8988T (cell line): ENCODE measurements at places on chromosomes 6 and 20.

DNA sequence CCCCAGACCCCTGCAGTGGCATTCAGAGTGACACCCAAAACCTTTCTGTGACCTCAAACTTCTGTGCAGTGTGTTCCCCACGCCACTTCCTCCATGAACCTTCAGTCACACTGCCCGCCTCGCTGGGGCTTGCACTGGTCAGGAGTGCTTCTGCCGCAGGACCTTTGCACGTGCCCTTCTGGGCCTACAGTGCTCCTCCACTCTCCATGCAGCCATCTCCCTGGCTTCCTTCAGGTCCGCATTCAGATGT lies 27.1 kb downstream of the SYNJ2 start:
- DNase-seq, result no peak

- no peak for DNase-seq
Measured at GRCh38 chr20:57609086-57609841, 11.0 kb downstream of the ZBP1 start.

DNA sequence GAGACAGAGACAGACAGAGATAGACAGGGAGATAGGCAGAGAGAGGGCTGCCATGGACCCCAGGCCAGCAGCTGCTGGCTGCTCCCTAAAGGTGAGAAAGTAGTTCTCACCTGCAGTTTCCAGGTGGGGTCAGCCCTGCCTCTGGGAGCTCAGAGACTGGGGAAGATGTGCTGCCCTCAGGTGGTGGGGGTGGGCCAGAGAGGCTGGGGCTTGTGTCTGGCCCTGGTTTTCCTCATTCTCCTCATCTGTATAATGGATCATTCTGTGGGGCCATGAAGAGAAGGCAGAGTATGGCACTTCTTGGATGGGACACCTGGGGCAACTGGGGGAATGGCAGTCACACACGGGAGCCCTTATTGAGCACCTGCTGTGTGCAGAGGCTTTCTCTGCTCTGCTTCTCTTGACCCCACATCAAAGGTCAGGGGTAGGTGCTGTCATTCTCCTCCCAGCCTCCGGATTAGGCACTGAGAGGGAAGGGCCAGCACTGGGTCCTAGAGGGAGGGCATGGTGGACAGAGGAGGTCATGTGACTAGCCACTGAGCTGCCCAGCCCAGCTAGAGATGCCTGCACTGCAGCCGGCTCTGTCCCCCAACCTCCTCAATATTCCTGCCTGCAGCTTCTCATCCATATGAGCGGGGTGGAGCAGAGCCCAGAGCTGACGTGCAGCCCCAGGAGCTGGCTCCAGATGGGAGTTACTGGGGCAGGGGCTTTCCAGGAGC lies 4.1 kb downstream of the ANGPT4 start:
- DNase-seq, result no peak

DNA sequence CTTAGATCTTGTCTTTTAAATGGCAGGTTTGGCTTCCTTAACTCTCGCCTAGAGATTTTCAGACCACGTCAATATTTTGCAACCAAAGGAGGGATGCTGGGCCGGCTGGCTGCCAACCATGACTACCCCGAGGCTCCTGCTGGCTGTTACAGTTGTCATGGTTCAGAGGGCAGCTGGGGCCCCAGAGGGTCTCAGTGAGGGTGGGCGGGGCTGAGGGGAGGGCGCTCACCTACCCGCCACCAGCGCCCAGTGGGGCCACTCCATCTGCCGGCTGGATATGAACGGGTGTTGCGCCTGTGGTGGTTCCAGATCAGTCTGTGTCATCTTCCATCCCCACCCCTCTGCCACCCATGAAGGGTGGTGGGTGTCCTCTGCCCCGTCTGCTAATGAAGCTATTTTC lies 12.3 kb downstream of the GPR31 start:
- DNase-seq, result no peak

- no peak for DNase-seq
Measured at GRCh38 chr20:51026269-51026668, 3.4 kb upstream of the KCNG1 start.

DNA sequence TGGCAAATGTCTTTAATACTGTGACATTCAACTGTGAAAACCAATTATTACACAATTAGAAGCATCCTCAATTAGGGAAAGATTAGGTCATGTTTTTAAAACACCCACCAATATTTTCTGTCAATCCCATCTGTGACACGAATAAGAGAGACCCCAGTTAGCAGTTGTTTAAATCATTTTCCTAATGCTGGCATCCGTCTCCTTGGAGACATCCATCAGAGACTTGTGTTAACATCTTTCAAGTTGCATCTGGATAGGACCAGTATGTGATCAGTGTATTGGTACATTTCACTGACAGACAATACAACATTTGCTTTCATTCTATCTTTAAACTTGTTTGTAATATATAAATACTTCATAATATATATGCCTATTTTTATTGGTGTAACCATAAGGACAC lies 420.7 kb upstream of the RNF217 start:
- no peak for DNase-seq

DNA sequence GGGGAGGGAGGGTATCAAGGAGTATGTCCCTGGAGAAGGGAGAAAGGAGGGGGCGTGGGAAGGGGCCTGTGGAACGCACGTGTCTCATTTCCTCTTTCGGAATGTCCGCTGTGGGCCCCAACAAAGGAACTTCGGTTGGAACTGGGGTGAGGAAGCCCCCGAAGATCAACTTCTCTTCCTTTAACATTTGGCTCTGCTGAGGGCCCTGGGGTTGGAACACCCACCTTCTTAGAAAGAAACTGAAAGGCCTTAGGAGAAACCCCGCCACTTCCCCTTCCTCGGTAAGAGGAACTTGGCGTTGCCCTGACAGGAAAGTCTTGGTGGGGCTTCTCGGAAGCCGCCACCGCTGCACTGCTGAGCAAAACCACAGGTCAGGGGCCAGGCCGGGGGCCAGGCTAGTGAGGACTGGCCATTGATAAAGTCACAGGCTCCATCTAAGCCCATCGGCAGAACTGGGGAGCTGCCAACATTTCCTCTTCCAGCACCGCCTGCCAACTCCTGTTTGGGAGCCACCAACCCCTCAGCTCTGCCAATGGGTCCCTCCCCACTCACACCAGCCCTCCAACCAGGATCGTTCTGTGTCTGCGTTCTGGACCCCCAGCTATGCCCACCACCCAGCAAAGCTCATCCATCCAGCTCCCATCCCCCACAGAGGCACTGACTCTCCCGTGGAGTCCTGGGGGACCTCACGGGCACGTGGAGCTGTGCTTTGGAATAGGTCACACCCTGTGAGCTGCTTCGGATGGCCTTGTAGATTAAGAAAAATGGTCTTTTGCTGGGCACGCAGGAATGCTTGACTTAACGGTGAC lies 44.8 kb downstream of the FGD2 start:
- DNase-seq, result no peak

DNA sequence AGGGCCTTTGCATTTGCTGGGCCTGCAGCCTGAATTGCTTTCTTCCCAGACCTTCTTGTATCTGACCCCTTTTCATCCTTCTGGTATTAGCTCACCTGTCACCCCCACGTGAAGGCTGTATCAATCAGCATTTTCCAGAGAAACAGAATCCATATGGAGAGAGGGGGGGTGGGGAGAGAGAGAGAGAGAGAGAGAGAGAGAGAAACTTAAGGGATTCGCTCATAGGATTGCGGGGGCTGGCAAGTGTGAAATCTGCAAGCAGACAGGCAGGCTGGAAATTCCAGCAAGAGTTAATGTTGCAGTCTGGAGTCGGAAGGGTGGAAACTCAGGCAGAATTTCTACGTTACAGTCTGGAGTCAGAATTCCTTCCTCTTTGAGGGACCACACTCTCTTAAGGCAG lies 410.7 kb upstream of the SULF2 start:
- no peak for DNase-seq

DNA sequence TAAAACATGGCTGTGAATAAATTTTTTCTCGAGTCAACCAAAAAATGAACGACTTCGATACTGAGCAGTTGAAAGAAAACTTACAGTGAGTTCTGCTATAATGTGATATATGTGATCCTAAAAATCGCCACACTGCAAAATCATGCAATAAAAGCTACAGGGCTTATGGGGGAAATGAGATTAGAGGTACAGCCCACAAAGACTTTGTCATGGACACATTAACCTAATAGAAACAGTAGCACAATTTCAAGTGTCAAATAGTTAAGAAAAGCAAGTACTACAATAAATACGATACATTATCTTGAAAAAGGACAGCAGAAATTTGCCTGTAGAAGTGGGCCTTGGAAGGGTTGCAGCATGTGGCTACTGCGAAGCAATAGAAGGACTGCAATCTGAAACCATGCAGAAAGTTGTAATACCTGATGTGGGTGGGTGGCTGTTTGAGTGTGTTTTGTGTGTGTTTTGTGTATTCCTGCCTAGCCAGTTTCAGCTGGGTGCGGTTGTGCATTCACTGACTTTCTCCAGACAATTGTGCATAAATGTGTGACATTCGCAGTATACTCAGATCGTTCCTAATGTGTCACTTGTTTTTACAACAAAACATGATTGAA lies 79.1 kb downstream of the RPP40 start:
- no peak for DNase-seq

GRCh38 chr20:19709635-19710335 lies 48.3 kb upstream of the RIN2 start:
- no peak for DNase-seq

- DNase-seq, result no peak
Measured at GRCh38 chr6:130676773-130677144, 150.4 kb upstream of the SMLR1 start.

DNA sequence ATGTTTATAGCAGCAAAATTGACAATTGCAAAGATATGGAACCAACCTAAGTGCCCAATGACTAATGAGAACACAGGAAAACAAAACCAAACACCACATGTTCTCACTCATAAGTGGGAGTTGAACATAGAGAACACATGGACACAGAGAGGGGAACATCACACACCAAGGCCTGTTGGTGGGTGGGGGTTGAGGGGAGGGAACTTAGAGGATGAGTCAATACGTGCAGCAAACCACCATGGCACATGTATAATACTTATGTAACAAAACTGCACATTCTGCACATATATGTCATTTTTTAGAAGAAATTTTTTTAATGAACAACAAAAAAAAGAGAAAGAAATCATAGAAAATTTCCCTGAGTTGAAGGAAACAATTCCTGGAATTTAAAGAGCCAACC lies 3.9 kb downstream of the EPM2A start:
- no peak for DNase-seq

DNA sequence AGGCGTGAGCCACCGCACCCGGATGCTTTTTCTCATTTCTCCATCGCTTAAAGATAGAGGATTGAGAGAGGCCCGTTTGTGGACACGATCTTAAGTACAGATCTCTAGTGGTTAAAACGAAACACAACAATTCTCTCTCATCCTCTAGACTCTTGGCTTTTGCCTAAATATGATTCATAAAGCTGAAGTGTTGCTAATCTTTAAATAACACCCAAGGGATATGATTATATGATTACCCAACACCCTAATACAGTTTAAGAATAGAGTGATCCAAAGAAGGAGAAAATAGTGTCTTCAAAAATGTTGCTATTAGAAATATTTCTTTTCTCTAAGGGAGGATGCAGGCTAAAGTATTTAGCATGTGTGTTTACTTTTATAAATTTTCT lies 50.4 kb downstream of the MTHFD1L start:
- DNase-seq, result no peak

DNA sequence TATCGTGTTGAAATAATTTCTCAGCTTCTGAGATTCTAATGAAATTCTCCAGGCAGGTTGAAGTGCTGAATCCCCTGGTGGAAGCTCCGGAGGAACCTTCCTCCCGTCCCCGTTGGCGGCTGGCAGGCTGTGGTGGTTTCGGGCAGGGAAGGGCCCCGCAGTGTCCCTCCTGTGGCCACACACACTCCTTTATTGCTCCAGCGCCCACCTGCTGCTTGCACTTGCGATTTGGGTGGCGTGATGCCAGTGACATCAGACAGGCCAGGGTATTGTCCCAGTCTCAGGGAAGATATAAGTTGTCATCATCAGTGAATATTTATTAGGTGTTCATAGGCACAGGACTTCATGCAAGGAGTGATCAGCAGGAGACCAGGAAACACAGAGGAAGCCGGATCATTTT lies 530.4 kb downstream of the QKI start:
- DNase-seq, result no peak

DNA sequence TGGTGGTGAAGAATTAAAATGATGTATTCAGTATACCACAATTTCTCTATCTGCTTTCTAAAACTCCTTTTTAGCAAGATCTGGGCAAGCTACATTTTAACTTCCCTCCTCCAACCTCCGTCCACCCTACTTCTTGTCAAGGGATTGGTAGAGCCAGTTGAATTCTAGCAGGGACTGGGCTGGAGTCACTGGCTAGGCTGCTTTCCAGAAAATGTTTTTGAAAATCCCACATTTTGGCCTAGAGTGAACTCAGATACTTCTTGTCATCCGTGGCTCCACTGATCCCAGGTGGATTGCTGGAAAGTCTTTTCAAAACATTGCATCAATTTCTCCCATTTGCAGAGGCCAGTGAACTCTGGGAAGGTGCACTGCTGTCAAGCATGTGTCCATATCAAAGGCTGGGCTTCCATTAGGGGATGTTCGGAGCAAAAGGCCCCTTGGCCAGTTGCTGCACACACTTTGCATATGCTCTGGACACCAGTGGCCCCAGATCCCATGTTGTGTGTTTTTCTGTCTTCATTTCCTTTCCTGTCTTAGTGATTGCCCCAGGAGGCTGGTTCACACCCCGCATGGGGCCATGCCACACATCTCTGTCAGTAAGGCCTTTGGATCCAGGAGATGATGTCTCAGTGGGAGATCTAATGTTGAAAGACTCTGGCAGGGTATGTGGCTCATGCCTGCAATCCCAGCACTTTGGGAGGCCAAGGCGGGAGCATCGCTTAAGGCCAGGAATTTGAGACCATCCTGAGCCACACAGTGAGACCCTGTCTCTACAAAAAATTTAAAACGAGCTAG lies 11.3 kb upstream of the KCNK16 start:
- DNase-seq, result no peak

DNA sequence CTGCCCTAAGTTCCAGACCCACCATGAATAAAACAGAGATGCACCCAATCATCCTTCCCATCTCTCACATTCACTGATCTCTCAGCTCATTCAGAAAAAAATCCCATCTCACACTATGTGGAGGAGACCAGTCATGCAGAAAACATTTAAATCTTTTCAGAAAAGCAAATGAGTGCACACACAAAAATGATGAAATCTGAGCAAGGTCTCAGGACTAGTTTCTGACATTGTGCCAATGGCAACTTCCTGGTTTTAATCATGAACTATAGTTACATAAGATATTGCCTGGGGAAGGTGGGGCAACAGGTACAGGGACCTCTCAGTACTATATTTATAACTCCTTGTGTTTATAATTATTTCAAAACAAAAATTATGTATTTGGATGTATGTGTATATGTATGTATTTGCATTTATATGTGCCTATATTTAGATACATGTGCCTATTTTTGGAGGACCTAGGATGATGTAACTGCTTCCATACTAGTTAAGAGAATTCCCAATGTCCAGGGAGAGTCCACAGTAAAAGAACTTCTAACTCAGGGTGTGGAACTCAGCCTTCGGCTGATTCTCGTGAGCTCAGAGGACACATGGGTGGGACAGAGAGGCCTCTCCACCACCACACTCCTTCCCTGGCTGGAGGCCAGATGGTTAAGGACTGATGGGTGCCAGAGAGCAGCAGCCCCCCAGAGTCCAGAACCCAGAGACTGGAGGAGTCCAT lies 71.7 kb upstream of the MAP3K4 start:
- no peak for DNase-seq

DNA sequence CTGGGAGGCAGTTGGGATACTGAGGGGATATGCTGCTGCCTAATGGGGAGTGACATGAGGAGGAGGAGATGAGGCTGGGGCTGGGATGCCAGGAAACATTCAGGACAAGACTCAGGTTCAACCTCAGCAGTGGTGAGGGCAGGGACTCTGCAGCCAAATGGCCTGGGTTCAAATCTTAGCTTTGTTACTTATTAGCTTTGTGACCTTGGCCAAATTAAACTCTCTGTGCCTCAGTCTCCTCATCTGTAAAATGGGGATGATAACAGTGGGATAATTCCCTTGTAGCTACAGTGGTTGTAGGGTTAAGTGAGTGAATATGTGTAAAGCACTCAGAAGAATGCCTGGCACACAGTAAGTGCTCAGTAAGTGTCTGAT lies 1.9 kb downstream of the PI16 start:
- DNase-seq, result no peak
